ENCODE measurements at places on chromosomes 6 and 20. TPM values are rescaled to one million over a fixed set of nuclear protein-coding genes. Genes with fewer than 3 reads are reported as not detected.

DNA sequence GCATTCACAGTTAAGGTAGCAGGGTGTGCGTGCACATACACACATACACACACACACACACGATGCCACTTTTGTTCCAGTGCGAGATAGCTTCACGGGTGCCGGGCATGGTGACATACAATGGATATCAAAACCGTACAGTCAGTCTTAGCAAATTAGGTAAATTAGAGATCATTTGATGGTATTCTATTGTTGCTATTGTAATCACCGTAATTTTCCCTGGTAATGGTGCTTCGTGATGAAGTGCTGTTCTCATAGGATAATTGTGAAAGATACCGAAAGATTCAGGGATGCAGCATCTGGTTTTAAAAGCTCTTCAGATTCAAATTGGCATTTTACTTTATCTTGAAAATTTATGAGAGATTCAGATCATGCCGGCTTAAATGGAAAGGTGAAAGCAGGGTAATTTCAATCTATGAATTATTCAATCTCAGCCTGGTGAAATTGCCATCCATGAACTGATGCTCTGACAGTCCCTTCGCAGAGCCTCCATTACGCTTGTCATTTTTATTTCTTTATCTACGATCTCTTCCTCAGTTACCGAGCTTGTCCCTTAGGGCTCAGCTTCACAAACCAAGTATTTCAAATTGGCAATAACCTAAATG is 71.3 kb upstream of the SOX4 start:
- no peak overlapping the region for H3K27ac ChIP-seq
- H3K27me3 ChIP-seq: no peaks in the 10 kb centered on the region
- no peaks in the 10 kb centered on the region for H3K36me3 ChIP-seq
- no peak for DNase-seq
- H3K4me1 ChIP-seq: peaks cover 4% of the 10 kb centered on the region

DNA sequence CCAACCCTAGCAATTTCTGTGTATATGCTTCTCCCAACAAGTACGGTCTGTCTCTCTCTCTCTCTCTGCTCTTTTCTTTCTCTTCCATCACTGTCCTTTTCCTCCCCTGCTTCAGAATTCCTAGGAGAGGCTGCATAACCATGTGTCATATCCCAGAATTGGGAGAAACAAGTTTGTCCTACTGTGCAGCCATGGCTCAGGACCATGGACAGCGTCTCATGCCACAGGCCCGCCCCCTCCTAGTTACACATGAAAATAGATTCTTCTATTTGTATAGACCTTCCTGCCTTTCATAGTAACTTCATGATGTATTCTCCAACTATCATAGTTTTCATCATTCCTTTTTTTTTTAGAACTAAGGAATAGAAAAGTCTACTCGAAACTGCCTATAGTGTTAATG is 98.0 kb downstream of the FNDC1 start:
- H3K36me3 ChIP-seq: peaks cover 5% of the 10 kb centered on the region
- H3K27me3 ChIP-seq: no peaks in the 10 kb centered on the region
- H3K4me1 ChIP-seq: no peaks in the 10 kb centered on the region

DNA sequence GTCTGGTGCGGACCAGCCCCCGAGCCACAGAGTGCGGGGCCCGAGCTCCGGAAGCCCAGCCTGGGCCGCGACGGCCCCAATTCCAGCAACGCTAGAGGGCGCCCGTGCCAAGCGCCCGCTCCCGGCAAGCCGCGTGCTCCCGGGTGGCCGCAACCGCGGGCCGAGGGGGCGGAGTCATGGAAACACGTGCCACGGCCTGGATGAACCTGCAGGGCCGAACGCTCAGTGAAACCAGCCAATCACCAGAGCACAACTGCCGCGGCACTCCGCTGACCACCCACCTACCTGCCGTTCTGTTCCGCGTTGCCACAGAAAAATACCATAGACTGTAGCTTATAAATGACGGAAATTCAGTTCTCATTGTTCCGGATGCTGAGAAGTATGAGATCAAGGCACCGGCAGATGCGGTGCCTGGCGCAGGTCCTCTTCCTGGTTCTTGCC is 85.7 kb upstream of the FOXC1 start:
- no peaks in the 10 kb centered on the region for H3K36me3 ChIP-seq
- H3K27ac ChIP-seq: no peak overlapping the region
- no peak overlapping the region for H3K4me3 ChIP-seq
- peaks cover 30% of the 10 kb centered on the region for H3K4me1 ChIP-seq
- H3K27me3 ChIP-seq: peaks cover 12% of the 10 kb centered on the region
- peak; percentile 80 for DNase-seq

Gene FAM162B
- 12.3 TPM for total RNA-seq

DNA sequence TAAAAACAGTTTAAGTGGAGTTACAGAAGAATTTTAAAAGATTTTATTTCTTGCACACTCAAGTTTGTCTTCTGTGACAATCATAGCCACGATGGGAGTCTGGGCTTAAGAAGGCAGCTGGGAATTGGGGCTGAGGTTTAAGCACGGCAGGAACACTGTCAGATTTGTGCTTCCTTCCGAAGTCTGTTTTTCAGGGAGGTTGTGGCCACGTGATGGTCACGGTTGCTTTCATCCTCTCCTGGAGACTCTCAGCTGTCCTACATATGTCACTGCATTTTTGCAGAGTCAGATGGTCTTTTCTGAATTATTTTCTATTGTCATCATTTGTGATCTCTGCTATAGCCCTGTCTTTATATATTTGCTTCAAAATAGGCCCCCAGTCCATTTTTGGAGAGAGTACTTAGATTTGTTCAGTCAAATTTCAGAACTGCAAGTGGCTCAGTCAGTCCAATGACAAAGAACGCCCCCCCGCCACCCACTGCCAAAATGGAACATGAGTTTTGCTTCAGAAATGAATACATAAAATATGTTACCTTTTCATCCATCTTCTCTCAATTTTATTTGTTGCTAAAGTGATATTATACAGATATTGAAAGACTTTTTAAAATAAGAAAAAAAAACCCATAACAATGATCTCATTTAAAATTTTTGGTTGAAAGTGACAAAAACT is 111.8 kb upstream of the ZFP64 start:
- no peaks in the 10 kb centered on the region for H3K27me3 ChIP-seq
- no peaks in the 10 kb centered on the region for H3K36me3 ChIP-seq
- H3K27ac ChIP-seq: no peak overlapping the region
- peak; percentile 24 for DNase-seq

GRCh38 chr6:77620278-77620882 is 32.5 kb upstream of the MEI4 start:
- H3K27me3 ChIP-seq: no peaks in the 10 kb centered on the region
- H3K4me3 ChIP-seq: no peak overlapping the region
- no peak overlapping the region for H3K27ac ChIP-seq

GRCh38 chr6:139580592-139581484 is 206.4 kb upstream of the CITED2 start:
- no peak overlapping the region for H3K4me3 ChIP-seq
- H3K27me3 ChIP-seq: no peaks in the 10 kb centered on the region
- no peak overlapping the region for H3K27ac ChIP-seq
- DNase-seq: no peak
- peaks cover 10% of the 10 kb centered on the region for H3K4me1 ChIP-seq

- no peak for DNase-seq
- H3K27me3 ChIP-seq: no peaks in the 10 kb centered on the region
- peaks cover 45% of the 10 kb centered on the region for H3K36me3 ChIP-seq
- peaks cover 6% of the 10 kb centered on the region for H3K4me1 ChIP-seq
Measured at GRCh38 chr20:34578521-34578920, 20.0 kb downstream of the MAP1LC3A start.

- no peak overlapping the region for H3K4me3 ChIP-seq
- H3K27ac ChIP-seq: no peak overlapping the region
- peaks cover 6% of the 10 kb centered on the region for H3K4me1 ChIP-seq
- H3K27me3 ChIP-seq: no peaks in the 10 kb centered on the region
- H3K36me3 ChIP-seq: peaks cover 29% of the 10 kb centered on the region
Measured at GRCh38 chr20:34715384-34715783, 11.2 kb downstream of the TP53INP2 start.

- H3K4me1 ChIP-seq: peaks cover 15% of the 10 kb centered on the region
- no peaks in the 10 kb centered on the region for H3K27me3 ChIP-seq
- no peak overlapping the region for H3K4me3 ChIP-seq
- H3K27ac ChIP-seq: peak overlapping the region; percentile 76
- peaks cover 7% of the 10 kb centered on the region for H3K36me3 ChIP-seq
Measured at GRCh38 chr6:149079911-149080491, 237.5 kb upstream of the TAB2 start.

Gene MATN4
- total RNA-seq: 0.58 TPM

GRCh38 chr20:60056407-60057122 is 98.3 kb downstream of the CDH26 start:
- H3K36me3 ChIP-seq: no peaks in the 10 kb centered on the region
- DNase-seq: no peak
- H3K27ac ChIP-seq: no peak overlapping the region
- peaks cover 46% of the 10 kb centered on the region for H3K4me1 ChIP-seq
- no peak overlapping the region for H3K4me3 ChIP-seq

- H3K36me3 ChIP-seq: peaks cover 38% of the 10 kb centered on the region
- no peaks in the 10 kb centered on the region for H3K4me1 ChIP-seq
- no peak overlapping the region for H3K27ac ChIP-seq
- DNase-seq: peak; percentile 54
Measured at GRCh38 chr6:17768388-17768787, 61.7 kb upstream of the NUP153 start.

DNA sequence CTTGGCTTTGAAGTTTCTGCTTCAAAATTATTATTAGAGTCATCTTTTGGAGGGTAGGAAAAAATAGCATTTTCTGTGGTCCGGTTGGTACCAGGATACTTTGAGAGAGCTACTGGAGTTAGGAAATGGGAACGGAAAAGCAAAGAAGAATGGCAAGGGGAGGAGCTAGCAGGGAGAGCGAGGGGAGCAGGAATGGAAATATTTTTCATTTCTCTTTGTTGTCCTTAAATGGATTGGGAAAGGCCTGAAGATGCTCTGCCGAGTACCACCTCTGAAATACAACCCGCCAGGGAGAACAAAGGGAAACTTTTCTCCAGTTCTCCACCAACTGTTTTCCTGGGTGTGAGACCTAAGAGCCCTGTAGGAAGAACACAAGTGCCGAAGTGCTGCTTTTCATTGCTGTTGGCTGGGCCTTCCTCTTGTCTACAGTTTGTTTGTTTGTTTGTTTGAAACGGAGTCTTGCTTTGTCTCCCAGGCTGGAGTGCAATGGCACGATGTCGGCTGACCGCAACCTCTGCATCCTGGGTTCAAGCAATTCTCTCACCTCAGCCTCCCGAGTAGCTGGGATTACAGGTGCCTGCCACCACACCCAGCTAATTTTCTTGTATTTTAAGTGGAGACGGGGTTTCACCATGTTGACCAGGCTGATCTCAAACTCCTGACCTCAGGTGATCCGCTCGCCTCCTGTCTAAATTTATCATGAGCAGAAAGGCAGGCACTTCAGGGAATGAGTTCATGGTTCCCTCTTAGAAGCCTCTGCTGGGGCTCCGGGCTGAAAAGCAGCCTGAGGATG is 3.5 kb upstream of the TRAF3IP2 start:
- no peaks in the 10 kb centered on the region for H3K27me3 ChIP-seq
- DNase-seq: no peak
- no peak overlapping the region for H3K27ac ChIP-seq
- peaks cover 18% of the 10 kb centered on the region for H3K4me1 ChIP-seq
- no peaks in the 10 kb centered on the region for H3K36me3 ChIP-seq

GRCh38 chr6:157488058-157488457 is 107.1 kb downstream of the ZDHHC14 start:
- no peaks in the 10 kb centered on the region for H3K4me1 ChIP-seq
- H3K27me3 ChIP-seq: no peaks in the 10 kb centered on the region
- DNase-seq: no peak
- no peak overlapping the region for H3K4me3 ChIP-seq
- H3K36me3 ChIP-seq: no peaks in the 10 kb centered on the region

GRCh38 chr6:136923954-136924673 is 2.0 kb downstream of the SLC35D3 start:
- peaks cover 54% of the 10 kb centered on the region for H3K27me3 ChIP-seq
- no peaks in the 10 kb centered on the region for H3K36me3 ChIP-seq
- H3K27ac ChIP-seq: no peak overlapping the region
- peaks cover 31% of the 10 kb centered on the region for H3K4me1 ChIP-seq
- no peak overlapping the region for H3K4me3 ChIP-seq

Gene HTR1E
- not detected for total RNA-seq

- no peak overlapping the region for H3K27ac ChIP-seq
- no peaks in the 10 kb centered on the region for H3K27me3 ChIP-seq
- peaks cover 33% of the 10 kb centered on the region for H3K36me3 ChIP-seq
- no peak for DNase-seq
- peaks cover 28% of the 10 kb centered on the region for H3K4me1 ChIP-seq
Measured at GRCh38 chr20:51431321-51431720, 111.2 kb downstream of the NFATC2 start.

DNA sequence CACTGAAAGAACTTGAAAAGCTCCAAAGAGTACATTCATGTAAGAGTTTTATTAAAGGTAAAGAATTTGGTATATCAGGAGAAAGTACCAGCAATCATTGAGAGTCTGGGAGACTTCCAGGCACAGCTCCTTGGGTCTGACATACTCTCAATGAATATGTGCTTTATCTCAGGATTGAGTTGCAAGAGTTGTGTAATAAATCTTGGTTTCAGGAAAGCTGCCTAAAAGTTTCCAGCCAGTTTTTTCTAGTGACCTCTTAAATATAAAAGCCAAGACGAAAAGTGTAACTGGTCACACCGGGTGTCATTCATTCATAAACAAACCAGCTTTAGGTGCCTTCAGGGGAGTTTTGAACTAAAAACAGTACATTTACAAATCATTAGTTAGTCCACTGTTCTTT is 21.6 kb upstream of the GJA1 start:
- H3K36me3 ChIP-seq: no peaks in the 10 kb centered on the region
- H3K27me3 ChIP-seq: no peaks in the 10 kb centered on the region
- H3K4me3 ChIP-seq: no peak overlapping the region
- no peak for DNase-seq

DNA sequence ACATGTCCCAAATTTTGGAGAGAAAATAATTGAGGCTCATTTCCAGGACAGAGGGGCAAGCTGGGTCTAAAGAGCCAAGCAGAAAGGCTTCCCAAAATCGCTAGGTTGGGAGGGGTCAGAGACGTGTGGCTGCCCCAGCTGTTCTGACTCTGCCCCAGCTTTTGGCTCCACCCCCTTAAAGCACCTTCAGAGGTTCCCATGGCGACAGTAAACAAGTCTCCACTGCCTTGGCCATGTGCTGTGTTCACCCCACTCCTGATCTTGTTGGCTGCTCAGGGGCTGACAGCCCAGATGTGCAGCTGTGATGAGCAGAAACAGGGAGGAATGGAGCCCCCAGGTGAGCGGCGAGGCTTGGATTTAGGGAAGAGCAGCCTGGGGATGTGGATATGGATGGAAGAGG is 72.8 kb upstream of the SPTLC3 start:
- no peak overlapping the region for H3K27ac ChIP-seq
- DNase-seq: no peak
- no peaks in the 10 kb centered on the region for H3K36me3 ChIP-seq
- no peaks in the 10 kb centered on the region for H3K4me1 ChIP-seq

- no peaks in the 10 kb centered on the region for H3K36me3 ChIP-seq
- H3K4me1 ChIP-seq: peaks cover 8% of the 10 kb centered on the region
- peaks cover 71% of the 10 kb centered on the region for H3K27me3 ChIP-seq
- DNase-seq: no peak
- no peak overlapping the region for H3K4me3 ChIP-seq
Measured at GRCh38 chr20:46012921-46013320, 4.2 kb downstream of the MMP9 start.

Measured in muscle of leg (tissue), 16 donors.